ENCODE measurements at places on chromosomes 4 and X. TPM values are rescaled to one million over a fixed set of nuclear protein-coding genes. Genes with fewer than 3 reads are reported as not detected.

DNA sequence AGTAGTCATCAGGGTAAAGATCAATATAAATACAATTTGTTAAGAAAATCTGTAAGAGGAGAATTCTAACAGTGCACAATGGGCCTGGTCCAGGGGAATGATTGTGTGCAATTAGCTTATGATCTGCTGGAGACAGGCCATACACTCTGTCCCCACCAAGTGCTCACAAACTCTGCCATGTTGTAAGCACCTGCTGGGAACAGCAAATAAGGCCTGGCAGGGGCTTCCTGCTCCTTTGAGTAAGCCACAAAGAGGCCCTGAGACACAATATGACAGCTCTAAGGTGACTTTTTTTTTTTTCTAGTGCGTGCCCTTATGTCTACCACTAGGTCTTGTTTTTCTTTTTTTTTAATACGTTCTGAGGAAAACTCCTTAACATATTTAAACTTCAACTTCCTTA lies 866.3 kb upstream of the PCDH7 start:
- DNase-seq, result no peak

DNA sequence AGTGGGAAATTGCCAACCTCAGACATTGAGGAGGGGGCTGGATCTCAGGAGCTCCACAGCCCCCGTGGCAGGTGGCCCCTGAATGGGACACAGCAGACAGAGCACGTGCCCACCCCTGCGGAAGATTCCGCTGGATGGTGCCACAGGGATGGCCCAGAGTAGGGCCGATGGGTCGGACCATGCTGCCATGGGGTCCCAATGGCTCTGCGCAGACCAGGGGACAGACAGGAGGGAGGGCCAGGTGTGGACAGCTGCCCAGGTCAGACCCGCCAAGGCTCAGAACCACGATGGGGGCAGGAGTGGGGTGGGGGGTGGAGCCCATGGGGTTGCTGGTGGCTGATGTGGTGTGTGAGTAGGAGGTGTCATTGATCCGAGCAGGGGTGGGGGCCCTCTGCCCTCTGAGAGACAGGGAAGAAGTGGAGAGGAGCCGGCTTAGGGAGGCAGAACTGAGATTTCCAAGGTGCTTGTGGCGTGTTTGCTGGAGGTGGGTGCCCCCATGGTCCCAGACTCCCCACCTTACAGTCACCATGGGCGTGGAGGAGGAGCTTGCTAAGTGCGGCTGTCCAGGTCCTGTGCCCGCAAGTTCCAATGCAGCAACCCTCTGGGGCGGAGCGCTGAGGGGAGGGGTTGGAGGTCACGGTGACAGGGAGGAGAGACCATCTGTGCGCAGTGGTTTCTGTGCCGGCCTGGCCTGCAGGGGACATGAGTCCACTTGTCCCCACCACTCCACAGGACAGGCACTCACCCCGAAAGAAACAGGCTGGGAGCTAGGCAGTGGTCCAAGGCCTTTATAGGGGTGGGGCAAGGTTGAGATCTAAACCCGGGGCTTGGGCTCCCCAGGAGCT lies 12.9 kb downstream of the SH3TC1 start:
- no peak for DNase-seq

DNA sequence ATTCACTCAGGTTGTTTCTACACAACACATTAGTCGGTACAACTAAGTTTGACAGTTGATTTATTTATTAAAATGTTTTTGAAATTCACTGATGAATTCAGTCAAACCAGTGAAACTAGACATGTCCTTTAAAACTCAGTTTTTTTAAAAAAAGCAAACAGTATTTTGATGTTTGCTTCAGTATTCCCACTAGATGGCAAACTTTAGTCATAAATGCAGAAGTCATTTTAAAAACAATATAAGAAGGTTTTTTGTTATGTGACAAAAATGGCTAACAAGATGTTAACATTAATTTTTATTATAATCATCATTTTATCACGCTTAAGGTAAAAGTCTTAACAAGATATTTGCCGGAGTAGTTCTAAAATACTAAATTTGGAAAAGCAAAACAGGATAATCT lies 1337.8 kb upstream of the DIAPH2 start:
- no peak for DNase-seq

- no peak for DNase-seq
Observed at GRCh38 chrX:118228041-118228440, 111.4 kb upstream of the KLHL13 start.

GRCh38 chr4:182144626-182145333 lies 98.4 kb upstream of the TENM3 start:
- peak; percentile 26 for DNase-seq

GRCh38 chr4:5933116-5933515 lies 40.2 kb upstream of the CRMP1 start:
- DNase-seq, result no peak

The GABRE gene
- total RNA-seq, result 2.6 TPM
